HT-29 (cell line): ENCODE measurements at places on chromosomes 13 and 19. TPM values are rescaled to one million over a fixed set of nuclear protein-coding genes. Genes with fewer than 3 reads are reported as not detected.

The GARIN5A gene
- total RNA-seq: 2.8 and 6.5 TPM in 2 replicates

The CCDC70 gene
- total RNA-seq: not detected in 2 replicates

The LRRC8E gene
- 16.6 and 19.8 TPM in 2 replicates for total RNA-seq

DNA sequence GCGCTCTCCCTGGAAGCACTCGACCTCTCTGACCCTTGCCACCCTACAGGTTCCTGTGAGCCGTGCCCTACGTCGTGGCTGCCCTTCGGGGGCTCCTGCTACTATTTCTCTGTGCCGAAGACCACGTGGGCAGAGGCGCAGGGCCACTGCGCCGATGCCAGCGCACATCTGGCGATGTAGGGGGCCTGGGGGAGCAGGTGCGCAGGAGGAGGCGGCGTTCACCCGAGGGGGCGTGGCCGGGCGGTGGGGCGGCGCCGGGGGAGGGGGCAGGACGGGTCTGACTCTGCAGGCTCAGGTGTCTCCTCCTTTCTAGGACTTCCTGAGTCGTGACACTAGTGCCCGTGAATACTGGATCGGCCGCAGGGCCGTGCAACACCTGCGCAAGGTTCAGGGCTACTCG is 26.4 kb downstream of the CLEC4M start:
- DNase-seq: no peak

The ERICH6B gene
- total RNA-seq: not detected in 2 replicates

The KANK3 gene
- 0.23 and 1.4 TPM in 2 replicates for total RNA-seq

DNA sequence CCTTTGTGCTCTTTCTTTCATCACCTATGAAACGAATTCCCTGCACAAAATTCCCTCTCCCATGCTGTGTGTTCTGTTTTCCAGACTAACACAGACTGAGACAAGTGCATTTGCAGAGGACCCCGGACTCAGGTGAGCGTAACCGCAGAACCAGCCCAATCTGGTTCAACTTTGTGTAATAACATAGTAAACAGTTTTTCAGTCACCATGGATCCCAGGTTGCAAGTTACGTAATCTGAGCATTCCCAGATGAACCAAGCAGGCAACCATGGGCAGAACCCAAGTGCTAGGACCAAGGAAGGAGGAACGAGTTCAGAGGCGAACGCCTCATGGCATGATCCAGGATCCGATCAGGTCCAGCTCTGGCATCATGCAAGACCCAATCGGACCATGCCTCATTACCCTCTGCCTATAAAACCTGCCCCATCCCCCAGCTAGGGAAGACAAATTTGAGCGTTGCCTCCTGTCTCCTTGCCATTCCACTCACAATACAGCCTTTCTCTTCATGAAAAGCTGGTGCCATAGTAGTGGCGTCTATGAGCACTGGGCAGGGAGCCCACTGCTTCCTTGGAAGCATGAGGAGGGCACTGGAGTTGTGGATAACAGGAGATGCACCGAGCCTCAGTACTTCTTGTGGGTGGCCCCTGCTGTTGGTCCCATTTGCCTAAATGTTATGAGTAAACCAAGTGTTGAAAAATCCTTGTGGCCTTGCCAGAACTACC is 107.6 kb downstream of the ABCC4 start:
- DNase-seq: no peak

DNA sequence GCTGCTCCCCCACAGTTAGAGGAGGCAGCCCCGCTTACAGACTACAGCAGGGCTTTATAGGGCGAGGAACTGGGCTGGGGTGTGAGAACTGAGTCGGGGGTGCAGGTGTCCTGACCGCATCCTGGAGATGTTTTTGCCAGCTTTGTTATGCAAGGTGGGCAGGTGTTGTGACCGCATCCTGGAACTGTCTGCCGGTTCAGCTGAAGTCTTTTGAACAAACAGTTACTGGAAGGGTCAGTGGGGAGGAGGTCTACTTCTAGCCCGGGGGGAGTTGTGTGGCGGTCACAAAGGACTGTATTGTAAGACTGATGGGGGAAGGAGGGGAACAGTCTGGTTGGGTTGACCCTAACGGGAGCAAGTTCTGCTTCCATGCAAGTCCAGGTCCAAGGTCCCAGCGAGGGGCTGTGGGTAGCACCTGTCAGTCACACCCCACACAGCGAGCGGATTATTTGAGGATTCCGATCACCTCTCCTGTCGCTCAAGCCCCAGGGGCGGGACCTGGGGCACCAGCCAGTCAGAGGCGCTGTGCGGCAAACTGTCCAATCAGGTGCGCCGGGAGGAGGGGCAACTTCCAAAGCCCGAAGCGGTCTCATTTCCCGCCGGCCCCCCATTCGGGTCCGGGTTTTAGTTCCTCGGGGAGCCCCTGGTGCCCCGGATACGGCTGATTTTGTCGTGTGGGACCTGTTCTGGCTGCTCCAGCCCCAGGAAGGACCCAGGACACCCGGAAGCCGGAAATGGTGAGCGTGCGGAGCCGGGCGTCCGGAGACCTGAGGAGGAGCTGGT is at the start of gene ZNF101:
TSS of gene ZNF101 (plus strand) at position 610 of the 783 bp plus-strand sequence. CDS start at position 735, 125 bp downstream.
- DNase-seq: peak; percentile 92

GRCh38 chr13:23558675-23559536 is 11.3 kb upstream of the TNFRSF19 start:
- peak; percentile 60 for DNase-seq

The FFAR3 gene
- not detected in 2 replicates for total RNA-seq

The SELENOV gene
- total RNA-seq: not detected in 2 replicates

The IGFLR1 gene
- 10.0 and 13.4 TPM in 2 replicates for total RNA-seq

The PIK3R2 gene
- total RNA-seq: 26.4 and 37.7 TPM in 2 replicates

The CELF5 gene
- total RNA-seq: 0.10 and 0.53 TPM in 2 replicates
